ENCODE measurements at places on chromosomes 6 and 20. TPM values are rescaled to one million over a fixed set of nuclear protein-coding genes. Genes with fewer than 3 reads are reported as not detected.

Gene ZBTB46
- 46.4 TPM for total RNA-seq

Gene EFHC1
- 4.0 TPM for total RNA-seq

Gene STX11
- total RNA-seq = 9.4 TPM

Gene DEF6
- total RNA-seq = 0.65 TPM

Gene EMILIN3
- not detected for total RNA-seq

Gene SOX18
- 29.6 TPM for total RNA-seq

Gene ZMYND8
- 74.8 TPM for total RNA-seq

Gene KCNS1
- total RNA-seq = under 0.01 TPM

Gene DNAH8
- total RNA-seq = not detected

Gene CRYBG1
- total RNA-seq = 7.4 TPM

Gene MUC21
- not detected for total RNA-seq

Gene NEDD9
- total RNA-seq = 177 TPM

Gene GPR63
- under 0.01 TPM for total RNA-seq

Gene FABP7
- not detected for total RNA-seq

Gene PAK5
- total RNA-seq = not detected

Gene SEL1L2
- not detected for total RNA-seq

Gene SLC44A4
- not detected for total RNA-seq

Gene SLC12A5
- 0.44 TPM for total RNA-seq

Gene FUCA2
- total RNA-seq = 29.0 TPM

Data from lung microvascular endothelial cell (primary cell).